DND-41 (cell line): ENCODE measurements at places on chromosomes 5 and 9.

- H3K4me3 ChIP-seq, result no peak overlapping the region
- no peaks in the 10 kb centered on the region for H3K4me1 ChIP-seq
- DNase-seq, result no peak
- H3K36me3 ChIP-seq, result no peaks in the 10 kb centered on the region
These were observed 113.5 kb downstream of the TSSK1B start for GRCh38 chr5:113321276-113321675.

DNA sequence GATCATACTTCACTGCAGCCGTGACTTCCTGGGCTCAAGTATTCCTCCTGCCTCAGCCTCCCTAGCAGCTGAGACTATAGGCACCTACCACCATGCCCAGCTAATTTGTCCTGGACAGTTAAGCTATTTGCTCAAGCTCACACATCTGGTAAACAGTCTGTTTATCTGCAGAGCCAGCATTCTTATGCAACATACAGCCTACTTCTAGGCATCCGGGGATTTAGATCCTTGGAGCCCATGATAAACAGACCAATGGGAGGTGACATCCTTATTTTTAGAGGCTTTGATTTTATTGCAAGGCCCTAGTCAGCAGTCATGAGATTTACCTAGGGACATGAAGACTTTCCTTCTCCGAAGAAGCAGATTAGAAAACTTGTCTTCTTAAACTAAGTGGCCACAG is 21.0 kb downstream of the ATOX1 start:
- no peaks in the 10 kb centered on the region for H3K27me3 ChIP-seq
- no peak overlapping the region for H3K4me3 ChIP-seq
- H3K27ac ChIP-seq, result no peak overlapping the region

DNA sequence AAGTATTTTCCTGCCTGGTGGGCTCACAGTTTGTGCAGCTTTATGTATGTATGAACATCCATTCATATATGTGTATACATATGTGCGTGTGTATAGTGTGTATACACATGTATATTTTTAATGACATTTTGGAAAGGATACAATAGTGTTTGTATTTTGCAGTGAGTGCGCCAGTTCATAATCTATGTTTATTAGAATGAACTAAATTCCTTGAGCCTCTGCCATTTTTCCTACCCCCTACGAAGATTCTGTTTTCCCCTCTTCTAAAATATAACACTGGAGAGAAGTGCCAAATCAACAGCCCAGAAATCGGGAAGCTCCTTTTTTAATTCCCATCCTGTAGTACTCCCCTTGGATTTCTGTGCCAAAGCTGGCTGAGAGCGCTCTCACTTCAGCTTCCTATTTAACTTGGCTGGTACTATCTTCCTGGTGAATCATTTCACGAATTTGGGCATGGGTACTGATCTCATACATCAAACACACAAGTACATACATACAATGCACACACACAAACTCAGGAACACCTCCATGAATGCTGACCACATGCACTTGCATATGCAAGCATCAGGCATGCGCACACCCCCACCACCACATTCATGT is 578.4 kb upstream of the WWC1 start:
- H3K4me1 ChIP-seq, result no peaks in the 10 kb centered on the region
- H3K27me3 ChIP-seq, result peaks cover 2% of the 10 kb centered on the region
- H3K4me3 ChIP-seq, result no peak overlapping the region
- no peak for DNase-seq
- no peaks in the 10 kb centered on the region for H3K36me3 ChIP-seq

GRCh38 chr9:72931437-72931836 is 21.4 kb downstream of the ALDH1A1 start:
- H3K4me1 ChIP-seq, result no peaks in the 10 kb centered on the region
- no peak overlapping the region for H3K27ac ChIP-seq
- no peaks in the 10 kb centered on the region for H3K36me3 ChIP-seq
- H3K4me3 ChIP-seq, result no peak overlapping the region

DNA sequence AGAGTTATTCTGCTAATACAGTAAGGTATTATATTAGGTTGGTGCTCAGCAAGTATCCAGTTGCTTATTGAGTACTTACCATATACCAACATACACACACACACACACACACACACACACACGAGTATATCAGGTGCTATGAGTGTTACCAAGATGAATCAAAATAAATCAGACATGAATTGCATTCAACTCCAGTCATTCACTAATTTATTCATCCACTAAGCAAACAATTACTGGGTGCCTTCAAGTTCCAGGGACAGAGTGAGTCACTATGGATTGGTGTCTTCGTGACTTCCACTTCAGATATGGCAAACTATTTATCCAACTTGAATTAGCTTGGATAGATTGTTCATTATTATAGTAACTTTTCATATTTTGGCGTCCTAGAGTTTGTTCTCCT is 140.7 kb upstream of the SLC44A1 start:
- no peak overlapping the region for H3K4me3 ChIP-seq
- DNase-seq, result no peak
- H3K36me3 ChIP-seq, result no peaks in the 10 kb centered on the region
- H3K27ac ChIP-seq, result no peak overlapping the region

DNA sequence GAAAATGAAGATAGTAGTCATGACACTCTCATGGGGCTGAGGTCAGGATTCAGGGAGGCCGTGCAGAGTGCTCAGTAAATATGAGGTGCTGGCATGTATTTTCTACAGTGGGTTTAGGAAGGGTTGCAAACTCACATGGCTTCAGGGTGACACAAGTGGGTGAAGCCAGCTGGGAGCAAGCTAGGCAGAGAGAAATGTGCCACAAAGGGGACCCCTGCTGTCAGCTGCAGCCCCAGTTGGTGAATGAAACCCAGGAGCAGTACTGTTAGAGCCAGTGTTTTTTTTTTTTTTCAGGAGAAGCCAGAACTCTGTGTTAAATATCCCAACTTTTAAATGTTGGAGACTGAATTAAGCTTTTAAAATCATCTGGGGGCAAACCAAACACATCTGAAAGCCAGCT is 75.3 kb downstream of the INSYN2B start:
- H3K36me3 ChIP-seq, result peaks cover 20% of the 10 kb centered on the region
- H3K4me1 ChIP-seq, result no peaks in the 10 kb centered on the region
- H3K4me3 ChIP-seq, result no peak overlapping the region
- H3K27ac ChIP-seq, result no peak overlapping the region
- H3K27me3 ChIP-seq, result no peaks in the 10 kb centered on the region
- DNase-seq, result no peak

- H3K27ac ChIP-seq, result no peak overlapping the region
- H3K4me1 ChIP-seq, result no peaks in the 10 kb centered on the region
- DNase-seq, result no peak
These were observed 137.7 kb downstream of the SPATA31D1 start for GRCh38 chr9:82126256-82126655.

- no peak overlapping the region for H3K4me3 ChIP-seq
- H3K27me3 ChIP-seq, result no peaks in the 10 kb centered on the region
- H3K27ac ChIP-seq, result no peak overlapping the region
- H3K36me3 ChIP-seq, result no peaks in the 10 kb centered on the region
These were observed 69.1 kb upstream of the RICTOR start for GRCh38 chr5:39143151-39143860.

GRCh38 chr5:179906795-179907555 is 722 bp downstream of the TBC1D9B start:
- peaks cover 42% of the 10 kb centered on the region for H3K36me3 ChIP-seq
- H3K27ac ChIP-seq, result peak overlapping the region; percentile 3; the same call in 1 of the 2 replicates
- peaks cover 34% of the 10 kb centered on the region for H3K4me1 ChIP-seq
- peak; percentile 57 for DNase-seq

GRCh38 chr9:131818089-131818488 is 78.2 kb upstream of the RAPGEF1 start:
- no peaks in the 10 kb centered on the region for H3K27me3 ChIP-seq
- no peak overlapping the region for H3K27ac ChIP-seq
- no peak overlapping the region for H3K4me3 ChIP-seq

- H3K27me3 ChIP-seq, result no peaks in the 10 kb centered on the region
- H3K36me3 ChIP-seq, result peaks cover 47% of the 10 kb centered on the region
- peaks cover 10% of the 10 kb centered on the region for H3K4me1 ChIP-seq
- no peak overlapping the region for H3K27ac ChIP-seq
- DNase-seq, result no peak
- no peak overlapping the region for H3K4me3 ChIP-seq
These were observed 7.3 kb downstream of the PTGES2 start for GRCh38 chr9:128120061-128120740.

DNA sequence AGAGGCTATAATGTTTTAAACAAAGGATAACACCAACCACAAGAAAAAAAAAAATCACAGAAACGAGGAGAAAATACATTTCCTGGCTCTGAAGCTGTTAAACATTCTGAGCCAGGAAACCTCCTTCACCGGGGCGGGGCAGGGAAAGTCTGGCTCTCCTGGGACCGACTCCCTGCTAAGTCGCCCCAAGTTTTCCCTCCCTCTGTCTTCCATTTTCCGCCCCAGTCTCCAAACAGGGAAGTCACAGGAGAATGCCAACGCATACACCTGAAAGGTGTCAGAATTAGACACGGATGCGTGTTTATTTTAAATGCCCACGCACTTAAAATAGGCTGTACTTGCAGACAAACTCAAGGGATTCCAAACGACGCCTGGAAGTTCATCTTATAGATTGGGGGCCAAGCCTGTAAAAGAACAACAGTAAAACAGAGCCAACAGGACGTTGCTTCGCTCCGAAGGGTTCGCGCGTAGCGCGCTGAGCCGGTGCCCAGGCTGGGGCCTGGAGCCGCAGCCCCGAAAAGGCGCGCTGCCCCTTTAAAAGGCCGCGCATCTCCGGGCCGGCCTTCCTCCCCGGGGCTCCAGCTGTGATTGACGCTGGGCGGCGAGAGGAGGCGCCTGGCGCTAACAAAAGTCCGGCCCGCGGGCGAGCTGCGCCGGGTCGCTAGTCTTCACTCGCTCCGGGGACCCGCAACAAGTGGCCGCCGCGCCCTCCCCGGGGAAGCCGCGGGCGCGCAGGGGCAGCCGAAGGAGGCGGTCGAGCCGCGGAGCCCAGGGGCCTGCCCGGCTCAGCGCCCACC is at the start of gene FBXL7:
TSS of gene FBXL7 (plus strand) at position 653 of the 797 bp plus-strand sequence.
- H3K4me3 ChIP-seq, result peak within 1 kb of the TSS; percentile 50
- H3K27ac ChIP-seq, result peak within 1 kb of the TSS; percentile 73
- DNase-seq, result peak; percentile 75

GRCh38 chr5:73640861-73641320 is 14.9 kb downstream of the ARHGEF28 start:
- H3K4me1 ChIP-seq, result no peaks in the 10 kb centered on the region
- H3K36me3 ChIP-seq, result no peaks in the 10 kb centered on the region
- H3K27ac ChIP-seq, result no peak overlapping the region
- H3K27me3 ChIP-seq, result peaks cover 18% of the 10 kb centered on the region
- DNase-seq, result no peak

DNA sequence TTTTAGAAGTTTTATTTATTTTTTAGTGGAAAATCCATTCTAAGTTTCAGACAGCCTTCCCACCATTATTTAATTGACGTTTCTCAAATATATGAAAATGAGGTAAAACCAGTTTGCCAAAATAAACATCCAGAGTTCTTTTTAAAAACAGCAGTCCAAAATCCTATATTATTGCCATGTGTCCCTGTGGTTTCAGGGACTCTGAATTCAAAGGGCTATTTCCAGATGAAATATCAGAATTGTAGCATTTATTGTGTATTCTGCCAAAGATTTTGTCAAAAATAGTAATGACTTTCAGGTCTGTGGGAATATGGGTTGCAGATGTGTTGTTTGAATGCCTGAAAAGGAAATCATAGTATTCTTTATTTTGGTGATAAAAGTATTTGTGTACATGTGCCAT is 41.6 kb downstream of the XRCC4 start:
- no peaks in the 10 kb centered on the region for H3K4me1 ChIP-seq
- H3K36me3 ChIP-seq, result peaks cover 37% of the 10 kb centered on the region
- no peak overlapping the region for H3K27ac ChIP-seq
- no peaks in the 10 kb centered on the region for H3K27me3 ChIP-seq

GRCh38 chr5:133284306-133284705 is 232.5 kb downstream of the HSPA4 start:
- H3K27ac ChIP-seq, result no peak overlapping the region
- no peaks in the 10 kb centered on the region for H3K4me1 ChIP-seq
- DNase-seq, result no peak
- H3K4me3 ChIP-seq, result no peak overlapping the region
- H3K27me3 ChIP-seq, result no peaks in the 10 kb centered on the region
- H3K36me3 ChIP-seq, result no peaks in the 10 kb centered on the region

DNA sequence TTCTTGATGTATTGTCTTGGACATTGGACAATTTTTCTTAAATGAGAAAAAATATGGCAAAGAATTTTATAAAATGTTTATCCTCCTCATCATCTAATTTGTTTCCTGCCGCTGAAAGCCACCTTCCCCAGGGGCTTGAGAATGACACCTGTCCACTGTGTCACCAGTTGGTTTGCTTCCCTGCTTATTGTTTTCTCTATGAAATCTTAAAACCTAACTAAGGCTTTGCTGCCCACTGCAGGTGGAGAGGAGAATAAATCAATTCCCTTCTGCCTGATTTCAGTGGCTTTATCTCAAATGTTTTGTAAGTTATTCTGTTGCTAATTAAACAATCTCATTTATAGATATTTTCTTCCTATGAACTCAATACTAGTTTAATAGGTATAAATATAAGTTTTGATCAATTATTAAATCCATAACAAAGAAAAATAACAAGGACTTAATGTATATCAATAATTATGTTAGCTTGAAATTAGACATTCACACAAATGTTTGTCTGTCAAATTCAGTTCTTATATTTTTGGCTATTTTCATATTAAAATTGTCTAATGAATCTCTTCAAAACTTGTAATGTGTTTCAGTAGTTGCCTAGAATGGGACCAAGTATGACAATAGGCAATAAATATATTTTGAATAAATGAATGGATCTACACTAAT is 822.5 kb downstream of the PTPRD start:
- H3K27ac ChIP-seq, result peak overlapping the region; percentile 50; the same call in 1 of the 2 replicates
- H3K36me3 ChIP-seq, result no peaks in the 10 kb centered on the region
- peaks cover 5% of the 10 kb centered on the region for H3K4me1 ChIP-seq
- peak; percentile 24 for DNase-seq

- H3K27me3 ChIP-seq, result peaks cover 21% of the 10 kb centered on the region
- no peak overlapping the region for H3K4me3 ChIP-seq
- H3K27ac ChIP-seq, result no peak overlapping the region
- H3K4me1 ChIP-seq, result no peaks in the 10 kb centered on the region
These were observed 3.3 kb downstream of the ENTPD2 start for GRCh38 chr9:137050570-137050969.

DNA sequence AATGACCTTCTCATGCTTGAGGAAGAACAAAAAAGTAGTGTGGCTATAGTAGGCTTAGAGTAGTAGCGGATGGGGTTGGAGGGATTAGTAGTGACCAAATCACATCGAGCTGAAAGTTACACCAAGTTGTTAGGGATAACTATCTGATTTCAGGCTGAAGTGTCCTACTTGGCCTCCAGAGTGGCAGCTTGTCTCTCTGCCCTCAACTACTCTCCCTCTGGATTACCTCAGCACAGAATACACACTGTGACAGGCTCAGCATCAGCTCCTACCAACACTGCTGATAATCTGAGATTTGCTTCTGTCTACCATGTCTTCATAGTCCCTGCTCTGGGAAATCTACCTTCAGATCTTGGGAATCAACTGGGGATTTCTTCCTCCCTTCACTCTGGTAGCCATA is 714.6 kb upstream of the GRAMD2B start:
- H3K27me3 ChIP-seq, result no peaks in the 10 kb centered on the region
- no peak for DNase-seq
- no peaks in the 10 kb centered on the region for H3K36me3 ChIP-seq
- H3K4me1 ChIP-seq, result no peaks in the 10 kb centered on the region
- no peak overlapping the region for H3K27ac ChIP-seq

- H3K36me3 ChIP-seq, result peaks cover 57% of the 10 kb centered on the region
- no peaks in the 10 kb centered on the region for H3K27me3 ChIP-seq
- H3K4me3 ChIP-seq, result no peak overlapping the region
- H3K4me1 ChIP-seq, result no peaks in the 10 kb centered on the region
These were observed 123.9 kb downstream of the EHMT1 start for GRCh38 chr9:137742698-137743097.

- H3K4me1 ChIP-seq, result peaks cover 12% of the 10 kb centered on the region
- no peaks in the 10 kb centered on the region for H3K36me3 ChIP-seq
- H3K27ac ChIP-seq, result no peak overlapping the region
- H3K27me3 ChIP-seq, result no peaks in the 10 kb centered on the region
- no peak overlapping the region for H3K4me3 ChIP-seq
- DNase-seq, result no peak
These were observed 36.9 kb upstream of the ACO1 start for GRCh38 chr9:32347571-32347970.
